ENCODE measurements at places on chromosomes 1 and 21. TPM values are rescaled to one million over a fixed set of nuclear protein-coding genes. Genes with fewer than 3 reads are reported as not detected.

GRCh38 chr1:212587016-212587887 lies 21.3 kb upstream of the ATF3 start:
- H3K4me1 ChIP-seq: no peaks in the 10 kb centered on the region
- H3K27ac ChIP-seq: no peak overlapping the region
- no peaks in the 10 kb centered on the region for H3K36me3 ChIP-seq
- H3K4me3 ChIP-seq: no peak overlapping the region

- H3K4me1 ChIP-seq: peaks cover 38% of the 10 kb centered on the region
- no peaks in the 10 kb centered on the region for H3K36me3 ChIP-seq
- H3K27ac ChIP-seq: peak within 1 kb of the TSS; percentile 78
Observed at GRCh38 chr1:149936170-149936991, at the start of gene MTMR11. Gene MTMR11 (minus strand): TSS chr1:149936879. CDS start chr1:149936647, 232 bp downstream.

GRCh38 chr1:102715150-102715549 lies 393.2 kb downstream of the COL11A1 start:
- no peaks in the 10 kb centered on the region for H3K27me3 ChIP-seq
- no peaks in the 10 kb centered on the region for H3K36me3 ChIP-seq

DNA sequence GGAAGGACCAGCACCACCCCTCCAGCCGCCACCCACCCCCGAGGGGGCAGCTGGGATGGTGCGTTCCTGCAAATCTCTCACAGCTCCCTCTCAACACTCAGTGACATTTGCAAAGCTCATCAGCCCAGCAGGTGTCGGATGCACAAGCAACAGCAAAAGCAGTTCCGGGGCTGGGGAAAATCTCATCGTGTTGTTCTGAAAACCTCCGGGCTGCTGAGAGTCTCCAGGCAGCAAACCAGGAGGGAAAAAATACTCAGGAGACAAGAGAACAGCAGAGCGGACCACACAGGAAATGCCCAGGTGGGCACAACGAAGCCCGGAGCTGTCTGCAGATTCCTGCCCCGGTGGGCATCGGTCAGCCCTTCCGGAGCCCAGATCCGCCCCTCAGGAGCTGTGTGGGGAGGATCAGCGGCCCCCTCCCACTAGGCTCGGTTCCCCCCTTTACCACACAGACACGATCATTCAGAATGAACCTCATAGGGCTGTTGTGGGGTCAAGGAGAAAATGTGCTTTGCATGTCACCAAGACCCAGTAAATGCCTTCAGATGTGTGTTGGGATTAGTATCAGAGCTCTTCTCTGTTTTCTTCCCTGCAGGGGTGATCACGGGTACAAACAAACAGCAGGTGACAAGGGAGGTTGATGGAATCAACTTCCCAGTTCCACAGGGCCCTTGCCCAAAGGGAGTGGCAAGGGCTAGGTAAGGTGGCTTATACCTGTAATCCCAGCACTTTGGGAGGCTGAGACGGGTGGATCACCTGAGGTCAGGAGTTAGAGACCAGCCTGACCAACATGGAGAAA lies 127.0 kb upstream of the TIAM1 start:
- H3K27ac ChIP-seq: no peak overlapping the region
- H3K27me3 ChIP-seq: no peaks in the 10 kb centered on the region
- no peak overlapping the region for H3K4me3 ChIP-seq
- no peaks in the 10 kb centered on the region for H3K36me3 ChIP-seq

DNA sequence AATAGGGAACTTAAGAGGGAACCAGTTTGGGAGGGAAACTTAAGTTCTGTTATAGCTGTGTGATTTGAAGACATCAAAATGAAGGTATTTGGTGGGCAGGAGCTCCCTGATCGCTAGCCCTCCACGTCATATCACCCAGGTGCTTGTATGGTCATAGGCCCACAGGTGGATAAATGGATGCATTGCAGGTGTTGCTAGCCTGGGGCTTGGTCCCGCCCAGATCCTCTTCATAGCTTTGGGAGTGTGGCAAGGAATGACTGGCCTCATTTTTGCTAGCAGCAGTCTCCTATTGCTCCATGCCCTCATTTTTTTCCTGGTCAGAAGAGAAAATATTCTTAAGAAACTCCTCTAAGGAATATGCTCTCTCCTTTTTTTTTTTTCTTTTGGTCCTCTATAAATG lies 11.3 kb downstream of the GNPAT start:
- no peaks in the 10 kb centered on the region for H3K27me3 ChIP-seq
- H3K27ac ChIP-seq: no peak overlapping the region
- peaks cover 50% of the 10 kb centered on the region for H3K36me3 ChIP-seq
- no peak overlapping the region for H3K4me3 ChIP-seq
- H3K4me1 ChIP-seq: peaks cover 5% of the 10 kb centered on the region

DNA sequence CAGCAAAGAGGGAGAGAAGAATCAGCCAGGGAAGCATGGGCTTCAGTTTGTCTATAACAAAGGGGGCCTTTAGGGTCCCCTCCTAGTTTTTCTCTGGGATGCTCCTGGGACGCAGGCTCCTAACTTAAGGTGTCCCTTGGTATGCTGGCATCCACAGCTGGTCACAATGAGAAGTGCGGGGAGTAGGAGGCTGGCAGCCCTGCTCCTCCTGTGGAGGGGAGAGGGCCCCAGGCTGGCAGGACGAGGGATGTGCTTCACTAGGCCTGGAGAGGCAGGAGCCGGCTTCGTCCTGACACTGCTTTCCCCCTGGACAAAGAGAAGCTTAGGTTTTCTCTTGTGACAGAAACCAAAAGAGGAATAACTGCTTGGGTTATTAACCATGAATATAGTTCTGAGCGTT lies 67.6 kb downstream of the NENF start:
- no peaks in the 10 kb centered on the region for H3K4me1 ChIP-seq
- H3K27me3 ChIP-seq: peaks cover 6% of the 10 kb centered on the region
- no peaks in the 10 kb centered on the region for H3K36me3 ChIP-seq
- no peak overlapping the region for H3K27ac ChIP-seq
- no peak for DNase-seq

DNA sequence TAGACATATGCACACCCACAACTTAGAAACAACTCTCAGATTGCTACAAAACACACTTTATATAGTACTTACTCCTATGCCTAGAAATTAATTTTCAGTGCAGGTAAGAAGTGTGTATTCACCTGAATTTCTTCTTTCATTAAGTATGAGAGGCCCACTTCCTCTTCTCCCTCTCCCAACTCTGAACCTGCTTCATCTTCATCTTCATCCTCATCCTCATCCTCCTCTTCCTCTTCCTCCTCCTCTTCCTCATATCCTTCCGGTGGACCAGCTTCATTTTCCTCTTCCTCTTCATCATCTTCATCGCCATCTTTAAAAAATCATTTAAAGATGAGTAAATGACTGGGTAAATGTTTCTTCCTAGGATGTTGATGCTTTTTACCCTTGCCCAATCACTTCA lies 9.4 kb downstream of the ANP32E start:
- no peak overlapping the region for H3K4me3 ChIP-seq
- no peak for DNase-seq
- no peaks in the 10 kb centered on the region for H3K27me3 ChIP-seq
- H3K27ac ChIP-seq: no peak overlapping the region

- H3K36me3 ChIP-seq: no peaks in the 10 kb centered on the region
- H3K4me1 ChIP-seq: peaks cover 4% of the 10 kb centered on the region
- H3K27ac ChIP-seq: no peak overlapping the region
- DNase-seq: no peak
- H3K27me3 ChIP-seq: no peaks in the 10 kb centered on the region
Observed at GRCh38 chr1:209485167-209485566, 98.3 kb upstream of the CAMK1G start.

- H3K4me1 ChIP-seq: no peaks in the 10 kb centered on the region
- H3K36me3 ChIP-seq: no peaks in the 10 kb centered on the region
- DNase-seq: no peak
Observed at GRCh38 chr1:210300923-210301614, 27.6 kb upstream of the HHAT start.

GRCh38 chr1:244678697-244679096 lies 25.8 kb downstream of the DESI2 start:
- H3K4me1 ChIP-seq: peaks cover 6% of the 10 kb centered on the region
- no peaks in the 10 kb centered on the region for H3K27me3 ChIP-seq
- no peak overlapping the region for H3K27ac ChIP-seq
- H3K36me3 ChIP-seq: peaks cover 45% of the 10 kb centered on the region
- H3K4me3 ChIP-seq: no peak overlapping the region
- DNase-seq: no peak

DNA sequence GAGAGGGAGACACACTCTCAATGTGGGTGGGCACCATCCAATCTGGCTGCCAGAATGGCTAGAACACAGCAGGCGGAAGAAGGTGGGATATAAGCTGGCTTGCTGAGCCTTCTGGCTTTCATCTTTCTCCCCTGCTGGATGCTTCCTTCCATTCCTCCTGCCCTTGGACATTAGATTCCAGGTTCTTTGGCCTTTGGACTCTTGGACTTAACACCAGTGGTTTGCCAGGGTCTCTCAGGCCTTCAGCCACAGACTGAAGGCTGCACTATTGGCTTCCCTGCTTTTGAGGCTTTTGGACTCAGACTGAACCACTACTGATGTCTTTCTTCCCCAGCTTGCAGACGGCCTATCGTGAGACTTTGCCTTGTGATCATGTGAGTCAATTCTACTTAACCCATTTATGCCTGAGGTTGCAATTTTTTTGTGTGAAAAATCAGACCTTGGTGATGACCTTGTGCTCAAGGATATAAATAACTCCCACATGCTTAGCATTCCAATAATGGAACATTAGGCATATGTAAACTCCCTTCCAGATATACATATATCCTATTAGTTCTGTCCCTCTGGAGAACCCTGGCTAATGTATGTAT lies 56.7 kb upstream of the CD55 start:
- no peak overlapping the region for H3K27ac ChIP-seq
- no peaks in the 10 kb centered on the region for H3K4me1 ChIP-seq
- DNase-seq: no peak

- peaks cover 7% of the 10 kb centered on the region for H3K36me3 ChIP-seq
- no peak overlapping the region for H3K4me3 ChIP-seq
- H3K27me3 ChIP-seq: no peaks in the 10 kb centered on the region
- no peak overlapping the region for H3K27ac ChIP-seq
- H3K4me1 ChIP-seq: peaks cover 5% of the 10 kb centered on the region
Observed at GRCh38 chr1:1752190-1752589, 26.1 kb downstream of the NADK start.

DNA sequence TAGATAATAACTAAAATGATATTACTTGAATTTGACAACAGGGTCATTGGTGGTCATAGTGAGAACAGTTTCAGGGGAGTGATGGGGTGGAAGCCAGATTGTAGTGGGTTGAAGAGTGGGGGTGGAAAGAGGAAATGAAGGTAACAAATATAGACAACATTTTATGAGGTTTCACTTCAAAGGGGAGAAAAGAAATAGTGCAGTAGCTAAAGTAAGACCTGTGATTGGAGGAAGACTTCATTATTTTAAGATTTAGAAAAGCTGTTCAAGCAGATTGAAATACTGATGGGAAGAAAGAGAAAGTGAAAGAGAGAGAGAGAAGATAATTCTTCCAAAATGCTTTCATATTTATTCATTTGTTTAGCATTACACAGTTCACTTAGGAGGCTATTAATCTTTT lies 52.0 kb upstream of the KCNA3 start:
- DNase-seq: no peak
- H3K36me3 ChIP-seq: peaks cover 5% of the 10 kb centered on the region
- peak overlapping the region; percentile 85 for H3K27ac ChIP-seq

DNA sequence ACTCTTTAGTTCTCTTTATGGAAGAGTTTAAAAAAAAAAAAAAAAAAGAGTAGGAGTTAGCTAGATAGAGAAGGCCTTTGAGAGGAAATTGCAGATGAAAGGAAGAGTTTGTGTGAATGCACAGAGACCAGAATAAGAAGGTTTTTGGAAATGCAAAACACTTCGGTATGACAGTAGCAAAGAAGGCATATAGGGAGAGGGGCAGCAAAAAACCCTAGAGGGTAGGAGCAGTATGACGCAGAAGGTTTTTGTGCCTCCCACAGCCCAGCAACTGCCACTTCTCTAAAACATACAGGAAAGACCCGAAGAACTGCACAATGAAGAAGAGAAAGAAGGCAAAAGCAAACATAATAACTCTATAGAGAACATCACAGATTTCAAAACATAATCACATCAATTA lies 84.3 kb downstream of the WDR64 start:
- H3K36me3 ChIP-seq: no peaks in the 10 kb centered on the region
- no peak overlapping the region for H3K27ac ChIP-seq
- no peak overlapping the region for H3K4me3 ChIP-seq
- no peak for DNase-seq

DNA sequence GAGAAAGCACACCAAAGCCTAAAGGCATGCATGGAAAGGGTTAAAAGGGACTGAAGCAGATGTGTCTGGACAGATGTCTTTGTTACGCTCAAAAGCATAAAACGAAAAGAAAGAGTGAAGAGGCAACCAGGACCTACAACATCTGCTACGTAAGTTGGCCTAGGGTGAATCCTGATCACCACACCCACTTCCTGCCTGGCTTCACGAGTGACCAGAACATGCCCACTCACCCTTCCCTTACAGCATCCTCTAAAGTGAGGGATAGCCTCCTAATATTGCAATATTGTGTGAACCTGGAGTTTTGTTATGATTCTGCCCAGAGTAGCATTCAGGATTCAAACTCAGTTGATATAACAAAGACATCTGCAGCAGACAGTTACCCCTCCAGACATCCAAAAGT lies 10.6 kb upstream of the OLIG2 start:
- H3K4me1 ChIP-seq: peaks cover 10% of the 10 kb centered on the region
- DNase-seq: no peak
- peaks cover 3% of the 10 kb centered on the region for H3K36me3 ChIP-seq
- H3K4me3 ChIP-seq: no peak overlapping the region
- peaks cover 66% of the 10 kb centered on the region for H3K27me3 ChIP-seq

- no peak within 1 kb of the TSS for H3K27ac ChIP-seq
- H3K36me3 ChIP-seq: no peaks in the 10 kb centered on the region
- peaks cover 16% of the 10 kb centered on the region for H3K4me1 ChIP-seq
- peaks cover 62% of the 10 kb centered on the region for H3K27me3 ChIP-seq
Observed at GRCh38 chr1:200872446-200873115, at the start of gene GPR25. Gene GPR25 (plus strand): TSS chr1:200872981. CDS start chr1:200873038, 57 bp downstream.

The ST6GALNAC3 gene
- 0.25 TPM for total RNA-seq

The PLA2G2F gene
- not detected for total RNA-seq

The PCBP3 gene
- total RNA-seq: 4.8 TPM

The S100B gene
- total RNA-seq: 0.32 TPM

The RPTN gene
- not detected for total RNA-seq

The SPATC1L gene
- 6.3 TPM for total RNA-seq

The CELA2B gene
- not detected for total RNA-seq

The CACNA1E gene
- total RNA-seq: not detected

The FBXO28 gene
- total RNA-seq: 25.1 TPM

The TSTD1 gene
- total RNA-seq: 43.6 TPM

The BRINP3 gene
- not detected for total RNA-seq

The BARHL2 gene
- total RNA-seq: not detected

The ATP6V1G3 gene
- total RNA-seq: not detected

The ZC3H12A gene
- total RNA-seq: 16.8 TPM
